Right kidney (tissue), 9 donors: ENCODE measurements at places on chromosomes 11 and 22.

GRCh38 chr11:34850334-34850733 is 65.8 kb downstream of the APIP start:
- no peak for DNase-seq

GRCh38 chr11:44113572-44113971 is 18.1 kb downstream of the EXT2 start:
- no peak for DNase-seq

- no peak for DNase-seq
Observed at GRCh38 chr11:35425603-35426212, 6.3 kb upstream of the SLC1A2 start.

DNA sequence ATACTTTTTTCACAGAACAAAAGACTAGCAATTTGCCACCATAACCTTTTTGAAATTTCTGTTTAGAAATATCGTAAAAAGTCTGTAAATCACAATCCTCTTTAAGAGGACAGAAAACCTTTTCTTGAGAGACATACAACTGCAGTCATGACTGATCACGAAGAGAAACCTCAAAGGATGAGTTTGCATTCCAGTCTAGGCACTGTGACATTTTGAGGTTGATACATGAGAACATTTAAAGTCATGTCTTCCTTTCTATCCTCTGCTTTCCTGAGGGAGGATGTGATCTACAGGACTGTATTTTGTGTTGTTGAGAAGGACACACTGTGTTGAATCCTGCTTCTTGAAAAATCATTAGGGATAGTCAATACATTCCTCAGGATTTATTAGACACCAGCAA is 476.7 kb upstream of the CCDC179 start:
- DNase-seq = no peak
